PC-3 (cell line): ENCODE measurements at places on chromosomes 11 and 22. TPM values are rescaled to one million over a fixed set of nuclear protein-coding genes. Genes with fewer than 3 reads are reported as not detected.

DMC1 gene
- not detected in 2 replicates for total RNA-seq

MUC6 gene
- 0.18 and 0.23 TPM in 2 replicates for total RNA-seq

OR52H1 gene
- not detected in 2 replicates for total RNA-seq

NUP50 gene
- total RNA-seq = 65.0 and 69.9 TPM in 2 replicates

CSTPP1 gene
- total RNA-seq = 15.2 and 21.7 TPM in 2 replicates

MMP7 gene
- 0.18 TPM in 1 of 2 replicates, not detected in the other for total RNA-seq

ADM2 gene
- total RNA-seq = 0.98 and 1.8 TPM in 2 replicates

ACRV1 gene
- total RNA-seq = not detected in 2 replicates

SLC6A5 gene
- total RNA-seq = not detected in 2 replicates

RPL3 gene
- 1,363 and 1,371 TPM in 2 replicates for total RNA-seq

DDIAS gene
- 24.9 and 25.4 TPM in 2 replicates for total RNA-seq

OR52A1 gene
- not detected in 2 replicates for total RNA-seq

DNA sequence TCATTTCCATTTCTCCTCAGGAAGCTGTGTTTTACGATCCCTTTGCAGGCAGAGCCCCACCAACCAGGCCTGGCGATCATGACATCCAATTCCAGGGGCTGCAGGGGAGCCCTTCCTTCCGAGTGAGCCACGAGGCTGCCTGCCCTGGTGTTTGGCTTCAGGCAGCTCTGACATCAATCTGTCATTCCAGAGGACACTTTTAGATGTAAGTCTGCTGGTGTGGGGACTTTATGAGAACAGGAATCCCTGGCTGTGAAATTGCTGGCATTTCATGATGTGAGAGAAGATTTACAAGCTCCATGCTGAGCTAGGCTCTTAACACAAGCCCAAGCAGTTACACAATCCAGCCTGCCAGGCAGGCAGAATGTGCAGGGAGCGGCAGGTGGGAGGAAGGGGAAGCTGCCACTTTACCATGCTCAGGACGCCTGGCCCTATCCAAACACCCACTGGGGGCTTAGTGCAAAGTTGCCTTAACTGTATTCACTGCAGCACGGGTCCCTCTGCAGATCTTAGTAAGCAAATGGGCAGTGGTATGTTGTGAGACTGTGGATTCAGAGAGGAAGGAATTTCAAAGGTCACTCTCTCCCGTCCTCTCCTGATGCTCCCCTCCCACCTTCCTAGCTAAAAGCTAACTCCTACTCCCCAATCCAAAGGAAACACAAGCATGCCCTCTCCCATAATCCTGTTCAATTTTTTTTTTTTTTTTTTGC is 43.4 kb upstream of the MICAL2 start:
- DNase-seq = peak; percentile 50

DNA sequence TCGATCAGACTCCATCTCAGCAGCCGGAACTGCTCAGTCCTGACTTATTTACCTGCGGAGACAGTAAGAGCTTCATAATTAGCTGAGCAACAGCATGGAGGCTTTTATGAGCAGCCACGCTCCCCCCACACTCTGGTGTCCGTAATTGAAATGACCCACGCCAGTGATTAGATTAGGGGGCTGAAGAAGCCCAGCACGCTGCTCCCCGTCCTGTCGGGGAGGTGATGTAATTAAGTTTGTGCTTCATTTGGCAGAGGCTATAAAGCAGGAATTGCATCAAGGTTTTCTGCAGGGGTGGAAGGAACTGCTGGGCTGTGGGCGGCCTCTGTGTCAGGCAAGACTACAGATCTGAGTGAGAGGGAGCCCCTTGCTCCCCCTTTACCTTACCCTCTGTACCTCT is 22.8 kb upstream of the HTR3A start:
- no peak for DNase-seq

- no peak for DNase-seq
Observed at GRCh38 chr22:44701187-44701790, 715 bp upstream of the PRR5 start.

DNA sequence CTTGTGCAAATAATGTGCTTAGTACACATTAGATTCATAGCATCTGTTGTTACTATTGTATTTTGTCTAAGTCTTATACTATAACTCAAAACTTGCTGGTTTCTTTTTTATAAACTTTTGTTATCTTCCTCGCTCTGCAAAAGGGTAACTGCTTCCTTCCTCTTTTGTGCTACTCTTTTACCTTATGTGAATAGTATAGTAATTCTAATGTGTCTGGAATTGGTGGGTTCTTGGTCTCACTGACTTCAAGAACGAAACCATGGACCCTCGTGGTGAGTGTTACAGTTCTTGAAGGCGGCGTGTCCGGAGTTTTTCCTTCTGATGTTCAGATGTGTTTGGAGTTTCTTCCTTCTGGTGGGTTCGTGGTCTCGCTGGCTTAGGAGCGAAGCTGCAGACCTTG is 563.1 kb upstream of the LUZP2 start:
- no peak for DNase-seq

GRCh38 chr11:118748056-118748455 is 42.9 kb downstream of the DDX6 start:
- DNase-seq = no peak

GRCh38 chr11:79940165-79940564 is 499.3 kb upstream of the TENM4 start:
- DNase-seq = peak; percentile 68

- peak; percentile 64 for DNase-seq
Observed at GRCh38 chr11:61477727-61478148, 30.8 kb upstream of the LRRC10B start.

DNA sequence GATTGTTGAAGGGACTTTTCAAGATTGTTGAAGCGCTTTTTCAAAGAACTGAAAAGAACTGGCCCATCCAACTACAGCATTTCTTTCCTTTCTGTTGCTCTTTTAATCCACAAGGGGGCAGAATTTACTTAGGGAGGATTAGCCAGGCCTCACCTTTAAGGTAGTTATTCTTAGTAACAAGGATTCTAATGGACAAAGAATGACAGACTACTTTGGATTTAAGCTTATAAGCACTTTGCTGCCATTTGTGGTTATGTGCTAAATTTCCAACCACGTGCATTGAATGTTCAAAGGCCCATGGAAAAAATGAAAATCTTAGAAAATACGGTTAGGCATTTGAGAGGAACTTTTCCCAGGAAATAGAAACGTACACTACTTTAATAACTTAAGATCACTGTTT is 49.5 kb upstream of the HSPA8 start:
- DNase-seq = peak; percentile 86

- no peak for DNase-seq
Observed at GRCh38 chr11:114129142-114129541, 69.6 kb downstream of the ZBTB16 start.

- DNase-seq = no peak
Observed at GRCh38 chr11:84130646-84131427, 844.7 kb upstream of the CCDC90B start.

- no peak for DNase-seq
Observed at GRCh38 chr11:86558207-86558606, 114.2 kb downstream of the ME3 start.
